ENCODE measurements at places on chromosomes 11 and 22.

GRCh38 chr11:76782531-76783293 is 444 bp upstream of the TSKU start:
- DNase-seq = peak; percentile 48

GRCh38 chr11:108388576-108388975 is 78.8 kb downstream of the C11orf65 start:
- no peak for DNase-seq

- DNase-seq = no peak
Observed at GRCh38 chr11:92460213-92460612, 235.6 kb downstream of the FAT3 start.

GRCh38 chr11:57982776-57983175 is 40.9 kb upstream of the OR9Q1 start:
- DNase-seq = no peak

- no peak for DNase-seq
Observed at GRCh38 chr22:30115705-30116104, 35.4 kb downstream of the HORMAD2 start.

GRCh38 chr11:57679396-57679795 is 11.5 kb downstream of the ZDHHC5 start:
- DNase-seq = no peak

GRCh38 chr22:17350292-17350691 is 19.0 kb upstream of the CECR2 start:
- no peak for DNase-seq

DNA sequence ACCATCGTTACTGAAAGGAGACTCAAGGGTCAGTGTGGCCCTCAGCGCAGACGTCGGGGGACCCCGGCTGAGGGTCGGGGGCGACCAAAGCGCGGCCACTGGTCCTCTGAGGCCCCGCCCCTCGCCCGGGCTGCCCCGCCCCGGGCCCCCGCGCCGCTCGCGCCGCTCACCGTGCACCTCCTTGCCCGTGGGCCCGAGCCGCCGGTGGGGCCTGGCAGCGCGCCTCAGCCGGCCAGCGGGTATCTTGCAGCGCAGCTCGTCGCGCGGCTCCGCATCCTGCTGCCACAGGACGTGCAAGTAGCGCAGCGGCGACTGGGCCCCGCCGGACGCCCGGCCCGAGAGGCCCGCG is 419 bp downstream of the ANKRD54 start:
- peak; percentile 44 for DNase-seq

GRCh38 chr22:19495562-19496323 is 16.0 kb downstream of the CDC45 start:
- no peak for DNase-seq

DNA sequence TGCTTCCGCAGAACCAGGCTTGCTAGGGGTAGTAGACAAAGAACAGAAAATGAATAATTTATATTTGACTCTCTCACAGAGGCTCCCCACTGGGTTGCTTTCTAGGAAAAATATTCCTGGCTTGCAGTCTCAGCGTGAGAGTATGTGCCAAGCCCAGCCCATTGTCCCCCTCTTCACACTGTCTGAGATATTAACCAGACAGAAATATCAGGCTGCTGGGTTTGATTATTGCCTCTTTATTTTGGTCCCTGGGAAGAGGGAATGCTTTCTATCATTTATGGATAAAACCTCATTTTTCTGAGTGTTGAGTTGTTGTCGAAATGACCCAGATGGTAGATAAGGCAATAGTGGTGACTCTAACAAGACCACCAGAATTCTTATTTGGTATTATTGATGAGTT is 367.9 kb downstream of the METTL15 start:
- DNase-seq = no peak

GRCh38 chr11:64854534-64855502 is 10.4 kb upstream of the CDC42BPG start:
- no peak for DNase-seq

- DNase-seq = no peak
Observed at GRCh38 chr11:62553080-62553838, 6.7 kb upstream of the AHNAK start.

DNA sequence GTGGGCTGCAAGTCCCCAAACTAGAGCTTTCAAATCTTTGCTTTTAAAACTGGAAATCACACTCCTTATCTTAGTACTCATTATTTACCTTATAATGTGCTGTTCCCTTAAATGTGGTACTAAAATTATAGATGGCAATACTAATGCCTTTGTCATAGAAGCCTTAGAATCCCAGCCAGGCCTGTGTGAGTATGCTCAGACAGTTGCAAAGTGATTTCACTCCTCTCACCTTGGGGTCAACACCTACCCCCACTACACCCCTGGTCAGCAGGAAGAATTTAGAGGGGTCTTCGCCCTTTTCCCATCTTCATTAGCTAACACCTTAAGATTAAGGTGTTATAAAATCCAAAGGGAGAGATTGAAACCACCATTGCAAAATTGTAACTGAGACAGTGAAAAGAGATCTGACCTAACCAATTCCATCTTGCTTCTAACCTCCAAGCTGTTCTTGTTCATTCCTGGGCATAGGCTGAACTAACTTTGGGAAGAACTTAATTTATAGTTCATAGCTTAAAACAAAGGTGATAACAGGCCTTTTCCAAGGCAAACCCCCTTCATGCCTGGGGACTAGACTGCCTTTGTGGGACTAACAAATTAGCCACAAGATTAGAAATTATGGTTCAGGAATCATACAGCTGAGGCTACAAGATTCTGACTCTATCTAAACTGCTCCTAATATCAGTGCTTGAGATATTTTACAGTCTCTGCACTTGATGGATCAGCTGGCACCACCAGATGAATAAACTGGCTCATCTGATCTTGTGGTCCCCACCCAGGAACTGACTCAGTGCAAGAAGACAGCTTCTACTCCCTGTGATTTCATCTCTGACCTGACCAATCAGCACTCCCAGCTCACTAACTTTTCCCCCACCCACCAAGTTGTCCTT is 10.4 kb upstream of the MRPL17 start:
- DNase-seq = no peak
